Activated CD8-positive, alpha-beta T cell treated with anti-CD3 and anti-CD28 coated beads for 36 hours (primary cell): ENCODE measurements at places on chromosomes 7 and 10. TPM values are rescaled to one million over a fixed set of nuclear protein-coding genes. Genes with fewer than 3 reads are reported as not detected.

DNA sequence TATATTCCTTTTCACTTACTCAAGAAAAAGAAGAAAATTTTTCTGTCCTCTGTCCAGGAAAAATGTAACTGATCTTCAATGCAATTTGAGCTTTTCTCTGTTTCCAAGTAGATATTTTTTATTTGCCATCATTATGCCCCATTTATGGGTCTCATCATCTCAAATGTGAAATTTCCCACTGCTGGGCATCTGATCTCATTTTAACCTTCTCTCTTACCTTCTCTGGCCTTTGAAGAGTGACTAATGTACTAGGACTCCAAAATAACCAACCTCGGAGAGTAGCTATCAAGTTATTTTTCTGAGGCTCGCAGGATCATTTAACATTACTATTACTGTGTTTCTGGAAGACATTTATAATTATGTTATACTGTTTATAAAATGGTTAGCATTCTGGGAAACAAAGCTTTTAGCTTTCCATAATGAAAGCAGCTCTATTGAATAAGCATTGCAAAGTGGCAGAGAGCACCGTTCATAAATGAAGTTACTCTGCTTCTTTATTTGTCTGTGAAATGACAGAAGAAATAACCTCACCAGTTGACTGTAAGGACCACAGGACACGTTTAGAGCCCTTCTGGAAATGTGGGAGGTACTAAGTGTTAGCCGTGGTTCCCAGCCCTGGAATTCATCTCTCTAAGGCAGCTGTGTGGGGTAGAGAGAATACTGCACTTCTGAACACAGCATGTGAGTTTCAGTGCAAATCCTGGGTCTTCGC is 33.3 kb upstream of the NMT2 start:
- H3K27ac ChIP-seq, result no peak overlapping the region
- no peaks in the 10 kb centered on the region for H3K27me3 ChIP-seq
- H3K4me1 ChIP-seq, result peaks cover 25% of the 10 kb centered on the region
- H3K36me3 ChIP-seq, result no peaks in the 10 kb centered on the region
- no peak overlapping the region for H3K4me3 ChIP-seq

GRCh38 chr10:12212454-12212853 is 16.5 kb downstream of the CDC123 start:
- H3K27me3 ChIP-seq, result no peaks in the 10 kb centered on the region
- no peak for DNase-seq
- H3K4me1 ChIP-seq, result peaks cover 25% of the 10 kb centered on the region
- no peak overlapping the region for H3K27ac ChIP-seq
- H3K36me3 ChIP-seq, result peaks cover 47% of the 10 kb centered on the region

DNA sequence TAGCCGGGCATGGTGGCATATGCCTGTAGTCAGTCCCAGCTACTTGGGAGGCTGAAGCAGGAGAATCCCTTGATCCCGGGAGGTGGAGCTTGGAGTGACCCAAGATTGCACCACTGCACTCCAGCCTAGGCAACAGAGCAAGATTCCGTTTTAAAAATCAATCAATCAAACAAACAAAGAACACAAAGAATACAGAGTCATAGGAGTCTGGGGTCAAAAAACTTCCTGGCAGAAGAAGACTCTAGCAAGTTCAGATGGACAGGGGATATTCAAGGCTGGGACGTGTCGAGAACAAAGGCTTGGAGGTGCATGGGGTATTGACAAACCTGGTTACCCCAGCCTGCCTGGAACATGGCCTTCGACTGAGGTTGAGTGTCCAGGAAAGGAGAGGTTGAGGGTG is 228.8 kb upstream of the AGK start:
- no peak overlapping the region for H3K4me3 ChIP-seq
- H3K27me3 ChIP-seq, result peaks cover 11% of the 10 kb centered on the region
- no peaks in the 10 kb centered on the region for H3K4me1 ChIP-seq

- peaks cover 4% of the 10 kb centered on the region for H3K4me1 ChIP-seq
- H3K27ac ChIP-seq, result no peak overlapping the region
- peaks cover 4% of the 10 kb centered on the region for H3K36me3 ChIP-seq
- peaks cover 42% of the 10 kb centered on the region for H3K27me3 ChIP-seq
- DNase-seq, result no peak
Measured at GRCh38 chr10:2989292-2989947, 77.9 kb upstream of the PFKP start.

- DNase-seq, result no peak
- no peaks in the 10 kb centered on the region for H3K27me3 ChIP-seq
- H3K4me1 ChIP-seq, result no peaks in the 10 kb centered on the region
- no peak overlapping the region for H3K27ac ChIP-seq
- no peak overlapping the region for H3K4me3 ChIP-seq
Measured at GRCh38 chr10:20814116-20814515, 83.0 kb downstream of the NEBL start.

DNA sequence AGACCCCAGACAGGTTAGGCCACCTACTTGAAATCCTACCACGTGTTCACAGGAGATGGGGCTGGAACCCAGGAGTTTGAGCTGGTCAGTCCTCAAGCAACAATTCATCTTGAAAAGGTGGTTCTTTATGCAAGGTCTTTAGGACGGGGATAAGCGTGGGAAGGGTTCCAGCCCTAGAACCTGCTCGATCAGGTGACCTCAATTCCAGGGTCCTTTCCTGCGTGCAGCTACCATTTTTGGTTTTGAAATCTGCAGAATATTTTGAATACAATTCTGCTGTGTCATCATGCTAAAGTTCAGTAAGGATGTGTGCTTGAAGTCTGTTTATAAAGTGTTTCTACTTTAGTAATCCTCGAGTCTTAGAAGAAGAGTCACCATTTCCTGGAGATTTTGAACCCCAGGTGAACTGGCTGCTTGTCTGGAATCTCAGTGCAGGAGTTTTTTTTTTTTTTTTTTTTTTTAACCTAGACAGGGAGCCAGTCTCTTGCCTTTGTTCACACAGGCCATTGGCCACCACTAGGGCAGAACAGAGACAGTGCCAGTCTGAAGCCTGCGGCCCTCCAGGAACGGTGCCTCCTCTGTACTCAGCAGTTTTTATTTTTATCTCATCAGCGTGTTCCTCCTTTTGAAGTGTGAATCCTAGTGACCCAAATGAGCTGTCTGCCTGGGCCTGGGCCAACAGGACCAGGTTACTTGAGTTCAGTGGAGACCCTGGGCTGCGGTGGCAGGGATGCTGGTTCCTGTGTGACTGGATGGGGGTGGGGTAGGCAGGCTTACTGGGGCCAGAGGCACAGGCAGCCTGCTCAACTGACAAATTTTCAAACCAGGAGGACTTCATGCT is 54.6 kb downstream of the EEPD1 start:
- H3K4me3 ChIP-seq, result no peak overlapping the region
- no peaks in the 10 kb centered on the region for H3K36me3 ChIP-seq
- H3K27me3 ChIP-seq, result no peaks in the 10 kb centered on the region
- no peak overlapping the region for H3K27ac ChIP-seq
- no peak for DNase-seq

GRCh38 chr10:78684947-78685346 is 383.8 kb upstream of the ZMIZ1 start:
- peaks cover 5% of the 10 kb centered on the region for H3K27me3 ChIP-seq
- H3K4me1 ChIP-seq, result peaks cover 3% of the 10 kb centered on the region
- no peak overlapping the region for H3K27ac ChIP-seq
- no peaks in the 10 kb centered on the region for H3K36me3 ChIP-seq

- no peaks in the 10 kb centered on the region for H3K36me3 ChIP-seq
- H3K4me3 ChIP-seq, result no peak overlapping the region
- no peaks in the 10 kb centered on the region for H3K4me1 ChIP-seq
Measured at GRCh38 chr7:68547181-68547580, 1051.1 kb upstream of the AUTS2 start.

DNA sequence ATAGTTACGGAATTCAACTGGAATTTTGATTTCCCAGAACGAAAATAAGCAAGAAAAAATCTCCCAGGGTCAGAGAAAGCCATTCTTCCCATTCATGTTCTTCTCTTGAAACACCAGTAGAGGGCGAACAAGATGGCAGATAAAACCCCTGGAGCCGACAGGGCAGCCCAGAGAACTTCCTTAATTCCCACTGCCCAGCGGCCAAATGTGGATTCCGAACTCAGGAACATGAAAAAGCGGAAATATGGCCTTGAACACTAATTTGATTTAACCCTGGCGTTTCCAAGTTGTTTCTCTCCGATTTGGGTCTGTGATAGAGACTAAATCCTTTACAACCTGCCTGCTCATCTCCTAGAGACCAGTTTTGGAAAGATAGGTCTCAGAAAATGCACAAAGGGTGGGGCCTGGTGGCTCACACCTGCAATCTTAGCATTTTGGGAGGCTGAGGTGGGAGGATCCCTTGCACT is 100.7 kb upstream of the WAC start:
- peaks cover 2% of the 10 kb centered on the region for H3K4me1 ChIP-seq
- H3K27me3 ChIP-seq, result no peaks in the 10 kb centered on the region
- H3K36me3 ChIP-seq, result no peaks in the 10 kb centered on the region
- peak; percentile 16 for DNase-seq
- peak overlapping the region; percentile 1 for H3K4me3 ChIP-seq

GRCh38 chr10:29199339-29199738 is 89.5 kb upstream of the LYZL1 start:
- H3K27ac ChIP-seq, result no peak overlapping the region
- H3K4me3 ChIP-seq, result no peak overlapping the region
- H3K4me1 ChIP-seq, result no peaks in the 10 kb centered on the region
- DNase-seq, result no peak
- H3K36me3 ChIP-seq, result no peaks in the 10 kb centered on the region

- no peaks in the 10 kb centered on the region for H3K4me1 ChIP-seq
- no peaks in the 10 kb centered on the region for H3K36me3 ChIP-seq
- no peak for DNase-seq
Measured at GRCh38 chr7:17500736-17501135, 202.3 kb downstream of the AHR start.

DNA sequence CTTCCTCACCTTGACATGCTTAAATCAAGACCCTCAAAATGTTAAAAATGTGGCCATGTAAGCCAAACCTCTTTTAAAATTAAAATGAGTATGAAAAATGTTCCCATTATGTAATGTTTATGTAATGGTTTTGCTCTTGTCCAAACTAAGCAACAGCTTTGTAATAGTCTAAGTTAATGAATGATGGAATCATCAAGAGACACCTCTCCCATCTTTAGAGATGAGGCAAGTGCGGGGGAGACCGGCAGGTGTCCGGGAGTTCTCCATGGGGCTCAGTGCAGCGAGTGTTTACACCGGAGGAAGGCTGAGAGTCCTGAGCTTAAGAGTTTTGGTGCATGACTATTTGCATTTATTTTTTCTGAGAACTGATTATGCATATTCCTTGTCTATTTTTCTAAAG is 384.9 kb upstream of the RNF32 start:
- no peaks in the 10 kb centered on the region for H3K36me3 ChIP-seq
- H3K4me3 ChIP-seq, result no peak overlapping the region
- H3K4me1 ChIP-seq, result no peaks in the 10 kb centered on the region
- H3K27me3 ChIP-seq, result peaks cover 15% of the 10 kb centered on the region
- no peak overlapping the region for H3K27ac ChIP-seq
- DNase-seq, result no peak

DNA sequence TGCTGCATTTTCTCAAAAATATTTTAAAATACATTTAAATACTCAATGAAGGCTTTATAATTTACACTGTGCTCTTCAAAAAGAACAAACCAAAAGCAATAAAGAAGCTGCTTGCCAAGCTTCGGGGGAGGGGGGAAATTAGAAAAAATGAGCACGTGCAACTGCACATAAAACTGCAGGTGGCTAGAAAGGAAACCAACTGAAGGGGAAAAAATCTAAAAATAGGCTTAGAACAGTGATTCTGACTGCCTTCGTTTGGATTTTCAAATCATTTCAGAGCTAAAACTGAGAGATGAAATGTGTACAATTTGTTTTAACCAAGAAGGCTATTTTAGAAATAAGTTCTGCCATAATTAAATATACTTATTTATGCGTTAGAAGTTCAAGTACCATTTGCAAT is 61.4 kb downstream of the ABI1 start:
- peaks cover 32% of the 10 kb centered on the region for H3K36me3 ChIP-seq
- peak overlapping the region; percentile 27 for H3K4me3 ChIP-seq
- H3K27ac ChIP-seq, result peak overlapping the region; percentile 74
- H3K27me3 ChIP-seq, result no peaks in the 10 kb centered on the region
- DNase-seq, result peak; percentile 48
- peaks cover 63% of the 10 kb centered on the region for H3K4me1 ChIP-seq

- no peak overlapping the region for H3K27ac ChIP-seq
- H3K4me1 ChIP-seq, result no peaks in the 10 kb centered on the region
- H3K27me3 ChIP-seq, result peaks cover 7% of the 10 kb centered on the region
- no peak overlapping the region for H3K4me3 ChIP-seq
Measured at GRCh38 chr10:98096731-98097130, 37.7 kb upstream of the R3HCC1L start.

GRCh38 chr7:118369987-118370386 is 145.5 kb downstream of the ANKRD7 start:
- H3K27me3 ChIP-seq, result peaks cover 2% of the 10 kb centered on the region
- no peak overlapping the region for H3K4me3 ChIP-seq
- H3K36me3 ChIP-seq, result no peaks in the 10 kb centered on the region
- no peak for DNase-seq
- H3K4me1 ChIP-seq, result no peaks in the 10 kb centered on the region

DNA sequence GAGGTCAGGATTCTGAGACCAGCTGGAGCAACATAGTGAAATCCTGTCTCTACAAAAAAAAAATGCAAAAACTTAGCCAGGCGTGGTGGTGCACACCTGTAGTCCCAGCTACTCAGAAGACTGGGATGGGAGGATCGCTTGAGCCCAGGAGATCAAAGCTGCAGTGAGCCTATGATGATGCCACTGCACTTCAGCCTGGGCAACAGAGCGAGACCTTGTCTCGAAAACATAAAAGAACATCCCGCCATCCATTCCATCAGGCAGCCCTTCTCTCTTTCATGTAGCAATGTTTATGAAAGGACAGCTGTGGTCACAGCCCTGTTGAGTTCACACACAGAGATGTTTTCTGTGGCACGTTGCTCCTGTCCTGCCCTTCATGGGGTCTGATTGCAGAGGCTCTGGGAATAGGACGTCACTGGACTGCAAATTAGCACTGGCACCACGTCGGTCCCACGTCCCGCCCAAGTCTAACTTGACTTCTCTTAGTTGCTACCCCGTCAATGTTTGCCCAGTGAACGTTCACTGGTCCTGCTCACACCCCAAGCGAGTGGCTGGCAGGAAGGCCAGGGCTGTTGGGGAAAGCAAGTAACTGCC is 64.5 kb upstream of the MYL10 start:
- H3K4me3 ChIP-seq, result no peak overlapping the region
- DNase-seq, result no peak
- H3K27ac ChIP-seq, result no peak overlapping the region
- no peaks in the 10 kb centered on the region for H3K36me3 ChIP-seq
- no peaks in the 10 kb centered on the region for H3K27me3 ChIP-seq
- no peaks in the 10 kb centered on the region for H3K4me1 ChIP-seq

DNA sequence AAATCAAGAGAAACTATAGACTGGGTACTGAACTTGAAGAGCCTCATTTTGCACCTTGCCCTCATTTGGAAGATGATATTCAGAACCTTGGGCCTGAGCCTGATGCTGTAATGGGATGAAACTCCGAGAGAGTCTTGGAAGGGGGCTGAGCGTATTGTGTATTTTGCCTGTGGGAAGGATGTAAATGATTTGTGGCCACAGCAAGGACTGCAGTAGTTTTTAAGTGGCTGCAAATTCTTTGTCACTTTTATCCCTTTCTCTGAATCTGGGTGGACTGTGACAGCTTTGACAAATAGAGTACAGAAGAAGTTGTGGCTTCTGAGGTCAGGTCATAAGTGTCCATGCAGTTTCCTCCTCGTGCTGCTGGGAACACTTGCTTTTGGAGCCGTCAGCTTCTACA is 221.2 kb downstream of the ADRA2A start:
- peaks cover 26% of the 10 kb centered on the region for H3K27me3 ChIP-seq
- no peaks in the 10 kb centered on the region for H3K36me3 ChIP-seq
- DNase-seq, result no peak
- H3K4me3 ChIP-seq, result no peak overlapping the region
- H3K4me1 ChIP-seq, result no peaks in the 10 kb centered on the region

Gene BCAP29
- 27.7 TPM for total RNA-seq

Gene SPDYE2B
- not detected for total RNA-seq

Gene PNLIP
- total RNA-seq, result not detected

Gene PYROXD2
- 6.2 TPM for total RNA-seq

Gene NPFFR1
- total RNA-seq, result not detected

Gene CPVL
- not detected for total RNA-seq

Gene SOSTDC1
- total RNA-seq, result not detected

Gene LRRC72
- total RNA-seq, result not detected

Gene TRUB1
- 14.9 TPM for total RNA-seq

Gene ZWINT
- total RNA-seq, result 69.5 TPM
